ENCODE measurements at places on chromosomes 2 and 18.

GRCh38 chr2:37472959-37473358, 128.5 kb downstream of the QPCT start:
- no peak for DNase-seq

DNA sequence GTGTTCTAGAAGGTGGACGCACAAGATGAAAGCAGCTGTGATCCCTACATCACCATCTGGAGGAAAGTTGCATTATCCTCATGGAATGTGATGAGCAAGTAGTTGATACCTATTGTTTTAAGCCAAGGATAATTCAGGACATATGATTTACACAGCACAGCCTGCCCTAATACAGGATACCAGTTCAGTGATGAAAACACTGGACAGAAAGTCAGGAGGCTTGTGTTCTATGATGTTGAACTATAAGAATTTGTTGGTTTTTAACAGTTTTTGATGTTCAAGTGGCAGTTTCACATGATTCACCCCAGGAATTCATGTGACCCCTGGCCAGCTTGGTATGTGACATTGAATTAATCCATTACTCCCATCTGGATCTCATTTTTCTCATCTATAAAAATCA, 6.2 kb upstream of the CHST10 start:
- no peak for DNase-seq

- no peak for DNase-seq
These were observed 55.0 kb downstream of the ARHGAP25 start for GRCh38 chr2:68789603-68790002.

DNA sequence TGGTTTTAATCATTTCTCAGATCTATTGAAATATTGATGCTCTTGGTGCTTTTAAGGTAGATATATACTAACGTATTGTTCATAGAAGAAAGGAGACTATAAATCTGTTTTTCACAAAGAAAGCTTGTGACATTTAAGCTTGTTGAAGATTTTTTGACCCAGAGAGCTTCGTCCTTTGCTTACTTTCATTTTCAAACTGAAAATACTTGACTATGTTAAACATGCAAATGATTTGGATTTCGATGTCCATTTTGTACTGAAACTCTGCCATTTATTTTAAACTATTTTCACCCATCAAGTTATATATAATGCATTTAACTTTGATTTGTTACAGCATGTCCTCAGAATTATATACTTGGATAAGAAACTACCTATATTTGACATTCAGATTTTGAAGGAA, 85.2 kb downstream of the SLC4A10 start:
- no peak for DNase-seq

DNA sequence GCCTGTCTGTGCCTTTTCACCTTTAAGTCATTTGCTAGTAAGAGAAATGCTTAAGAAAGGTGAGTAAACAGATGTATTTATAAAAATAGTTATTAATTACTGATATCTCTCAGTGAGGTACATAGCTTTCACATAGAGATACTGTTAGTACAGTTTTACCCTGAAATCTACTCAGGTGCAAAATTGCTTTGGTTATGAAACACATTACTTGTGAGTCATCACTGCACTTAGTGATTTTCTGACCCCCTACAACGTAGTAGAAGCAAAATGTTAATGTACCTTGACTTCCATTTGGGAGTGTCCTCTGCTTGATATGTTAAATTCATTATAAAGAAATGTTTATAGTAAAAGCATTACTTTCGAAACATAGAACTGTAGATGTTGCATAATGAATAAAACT, 6.5 kb downstream of the GLS start:
- DNase-seq = no peak

- no peak for DNase-seq
These were observed 3.9 kb downstream of the DNAJB2 start for GRCh38 chr2:219282943-219283581.

DNA sequence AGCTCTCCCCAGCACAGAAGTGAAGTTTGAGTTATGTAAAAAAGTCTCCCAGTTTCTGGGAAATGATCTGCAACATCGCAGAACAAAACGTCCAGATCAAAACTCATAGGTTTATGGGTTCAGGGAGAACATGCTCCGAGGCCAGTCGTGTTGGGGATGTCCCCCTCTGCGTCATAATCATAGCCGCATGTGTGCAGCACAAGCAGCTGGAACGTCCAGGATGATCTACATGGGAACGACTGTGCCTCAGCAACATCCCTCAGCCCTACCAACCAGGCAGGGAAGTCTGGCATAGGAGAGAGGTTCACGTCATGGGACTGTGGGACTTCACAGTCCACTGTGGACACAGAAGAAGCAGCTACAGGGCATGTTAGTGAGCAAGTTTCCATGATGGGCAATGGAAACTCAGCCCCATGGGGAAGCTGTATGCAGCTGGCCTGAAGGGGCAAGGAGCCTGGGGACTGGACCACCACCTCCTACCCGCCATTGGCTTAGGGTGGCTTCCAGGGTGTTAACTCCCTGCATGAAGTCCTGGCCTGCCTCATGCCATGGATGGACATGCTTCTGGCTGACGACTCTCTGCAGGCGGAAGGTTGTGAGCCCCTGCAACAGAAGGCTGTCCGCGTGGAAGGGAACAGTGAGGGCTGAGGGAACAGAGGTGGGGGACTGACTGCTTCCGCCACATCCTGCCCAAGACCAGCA, 96.9 kb downstream of the COPS8 start:
- DNase-seq = no peak

GRCh38 chr2:197847651-197848401, 43.4 kb downstream of the PLCL1 start:
- no peak for DNase-seq

- no peak for DNase-seq
These were observed 24.5 kb downstream of the DARS1 start for GRCh38 chr2:135960656-135961551.

DNA sequence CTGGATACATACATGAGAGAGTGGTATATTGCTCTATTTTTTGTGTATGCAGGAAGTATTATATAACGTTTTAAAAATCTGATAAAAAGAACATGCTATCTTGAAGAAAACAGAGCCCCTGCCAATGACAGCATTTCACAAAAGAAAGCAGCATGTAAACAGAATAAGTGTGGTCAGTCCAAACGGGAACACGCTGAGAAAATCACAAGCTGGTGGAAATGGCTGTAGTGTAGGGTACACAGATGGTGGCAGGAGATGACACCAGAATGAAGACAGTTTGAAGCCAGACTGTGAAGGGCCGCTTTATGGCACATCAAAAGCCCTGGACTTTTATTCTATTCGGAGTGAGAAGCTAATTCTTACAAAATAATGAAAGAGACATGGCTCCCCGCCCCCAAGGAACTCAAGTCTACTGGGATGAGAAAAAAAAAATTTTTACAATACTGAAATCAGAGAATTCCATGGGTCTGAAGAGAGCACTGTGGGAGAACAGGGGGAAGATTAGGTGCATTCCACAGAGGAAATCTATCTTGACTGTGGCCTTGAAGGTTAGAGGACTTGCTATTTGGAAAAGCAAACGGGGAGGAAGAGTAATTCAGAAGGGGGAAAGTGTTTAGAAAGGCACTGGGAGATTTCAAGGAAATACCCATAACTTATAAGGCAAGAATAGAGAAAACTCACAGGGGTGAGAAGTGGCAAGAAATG, 217.7 kb upstream of the SMAD7 start:
- no peak for DNase-seq

DNA sequence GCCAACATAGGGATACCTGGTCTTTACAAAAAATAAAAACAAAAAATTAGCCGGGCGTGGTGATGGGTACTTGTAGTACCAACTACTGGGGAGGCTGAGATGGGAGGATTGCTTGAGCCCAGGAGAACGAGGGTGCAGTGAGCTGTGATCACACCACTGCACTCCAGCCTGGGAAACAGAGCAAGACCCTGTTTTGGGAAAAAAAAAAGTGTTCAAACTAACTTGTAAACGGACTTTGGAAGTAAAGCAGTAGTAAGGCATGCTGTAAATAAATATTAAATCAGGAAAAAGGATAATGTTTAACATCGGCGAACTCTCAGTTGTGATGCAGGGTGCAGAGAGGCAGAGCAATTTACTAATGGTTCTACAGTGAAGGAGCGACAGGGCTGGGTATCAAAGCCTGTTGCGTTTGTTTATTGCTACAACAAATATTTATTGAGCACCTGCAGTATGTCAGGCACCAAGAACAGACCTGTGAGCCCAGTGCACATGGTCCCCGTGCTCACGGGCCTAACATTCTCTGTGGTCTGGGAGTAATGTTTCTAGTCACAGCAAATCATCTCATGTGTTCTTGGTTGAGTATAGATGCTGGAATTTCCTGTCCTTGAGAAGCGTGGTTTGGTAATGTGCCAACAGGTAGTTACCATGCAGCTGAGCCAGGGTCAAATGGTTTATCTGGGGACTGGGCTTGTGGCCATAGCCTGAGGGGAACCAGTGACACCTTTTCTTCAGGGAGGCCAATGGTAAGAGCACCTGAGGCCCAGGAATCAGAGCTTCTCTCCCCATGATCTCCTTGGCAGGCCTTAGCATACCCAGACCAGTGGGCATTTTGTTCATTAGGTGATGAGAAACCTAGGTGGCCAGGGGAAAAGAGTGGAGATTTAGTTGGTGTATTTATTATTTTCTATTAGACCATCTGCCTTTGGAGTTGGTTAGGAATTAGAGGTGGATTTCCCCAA, 27.9 kb upstream of the GREB1 start:
- no peak for DNase-seq

DNA sequence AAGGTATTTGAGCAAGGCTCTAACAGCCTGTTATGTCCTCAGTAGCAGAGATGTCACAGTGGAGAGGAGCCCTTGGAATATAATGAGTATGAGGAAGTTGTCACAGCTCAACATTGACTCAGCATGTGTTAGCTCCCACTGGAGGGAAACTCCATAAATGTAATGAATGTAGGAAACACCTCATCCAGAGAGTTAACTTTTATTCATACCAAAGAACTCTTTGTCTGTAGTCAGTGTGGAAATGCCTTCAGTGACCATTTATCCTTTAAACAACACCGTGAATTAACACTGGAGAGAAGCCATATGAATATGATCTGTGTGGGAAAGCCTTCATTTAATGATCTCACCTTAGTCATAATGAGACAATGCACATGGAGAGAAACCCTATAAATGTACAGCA, 59.7 kb downstream of the CYP1B1 start:
- no peak for DNase-seq

DNA sequence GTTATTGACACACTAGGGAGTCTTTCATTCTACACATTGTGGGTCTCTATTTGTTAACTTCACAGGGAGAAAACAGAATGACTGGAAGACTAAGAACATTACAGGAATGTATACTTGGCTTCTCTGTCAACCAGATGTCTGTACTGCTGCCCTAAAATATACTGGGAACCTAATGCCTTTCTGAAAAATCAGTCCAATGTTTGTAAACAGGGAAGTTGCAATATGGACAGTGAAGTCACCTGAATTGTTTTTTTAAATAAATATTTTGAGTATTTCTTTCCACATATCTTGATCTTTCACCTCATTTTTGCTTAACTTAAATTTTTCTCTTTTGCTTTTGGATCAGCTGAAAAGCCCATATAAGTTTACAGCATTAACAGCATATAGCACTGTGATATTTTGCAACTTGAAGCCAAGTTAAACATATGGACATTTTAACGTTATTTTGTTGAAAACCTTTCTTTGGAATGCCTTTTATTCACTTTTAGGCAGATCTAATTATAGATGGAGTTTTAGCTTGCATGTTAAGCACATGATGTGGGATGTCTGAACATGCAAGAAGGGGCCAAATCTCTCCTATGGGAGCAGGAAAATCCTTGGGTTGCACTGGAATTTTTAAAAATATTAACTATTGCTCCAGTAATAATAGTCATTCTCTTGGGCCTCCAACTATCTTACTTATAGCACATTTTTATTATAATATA, 137.7 kb upstream of the TWIST2 start:
- no peak for DNase-seq

- DNase-seq = no peak
These were observed 12.0 kb upstream of the RAB31 start for GRCh38 chr18:9696112-9696511.

- DNase-seq = no peak
These were observed 4.8 kb downstream of the ONECUT2 start for GRCh38 chr18:57439985-57440330.

GRCh38 chr2:104919127-104919526, 65.2 kb downstream of the POU3F3 start:
- no peak for DNase-seq

DNA sequence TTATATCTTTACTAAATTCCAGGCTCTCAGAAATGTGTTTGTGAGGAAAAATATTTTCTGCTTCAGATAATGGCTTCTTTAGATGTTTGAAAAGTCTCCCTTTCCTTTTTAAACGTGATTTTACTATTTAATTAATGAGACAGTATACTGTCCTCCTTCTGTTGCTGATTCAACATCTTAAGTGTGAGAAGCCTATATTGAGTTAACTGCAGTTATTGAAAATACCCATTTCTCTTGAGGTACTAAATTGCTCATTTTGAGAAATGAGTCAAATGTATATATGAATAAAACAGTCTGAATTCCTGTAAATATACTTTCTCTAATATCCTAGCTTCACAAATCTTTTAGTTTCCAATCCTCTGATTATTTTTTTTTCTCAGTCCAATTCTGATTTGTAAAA, 470.2 kb downstream of the PTPRM start:
- DNase-seq = no peak

- no peak for DNase-seq
These were observed 786 bp downstream of the TET3 start for GRCh38 chr2:73985308-73986084.

GRCh38 chr2:200411831-200412230, 98.0 kb downstream of the KCTD18 start:
- DNase-seq = no peak

GRCh38 chr2:65489269-65489668, 56.9 kb upstream of the SPRED2 start:
- no peak for DNase-seq

DNA sequence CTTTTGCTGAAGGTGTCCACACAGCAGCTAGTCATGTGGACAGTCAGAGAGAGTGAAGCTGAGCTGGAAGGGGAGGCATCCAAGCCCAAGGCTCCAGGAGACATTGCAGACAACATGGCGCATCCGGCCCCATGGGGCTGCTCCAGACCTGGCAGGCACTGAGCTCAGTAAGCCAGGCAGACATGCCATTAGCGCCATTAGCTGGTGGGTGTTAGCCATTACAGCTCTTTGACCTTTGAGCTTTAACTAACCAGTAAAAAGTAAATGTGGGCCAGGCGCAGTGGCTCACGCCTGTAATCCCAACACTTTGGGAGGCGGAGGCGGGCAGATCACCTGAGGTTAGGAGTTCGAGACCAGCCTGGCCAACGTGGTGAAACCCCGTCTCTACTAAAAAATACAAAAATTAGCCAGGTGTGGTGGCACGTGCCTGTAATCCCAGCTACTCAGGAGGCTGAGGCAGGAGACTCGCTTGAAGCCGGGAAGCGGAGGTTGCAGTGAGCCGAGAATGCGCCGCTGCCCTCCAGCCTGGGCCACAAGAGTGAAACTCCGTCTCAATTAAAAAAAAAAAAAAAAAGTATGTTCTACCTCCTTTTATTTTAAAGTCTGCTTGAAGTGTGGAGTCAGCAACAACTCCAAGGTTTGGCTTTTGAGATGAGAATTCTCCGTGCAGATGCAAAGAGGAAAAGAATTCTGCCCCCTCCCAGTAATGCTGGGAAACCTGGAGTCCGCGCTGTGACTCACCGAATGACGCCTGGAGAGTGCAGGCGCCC, 69.4 kb downstream of the TWSG1 start:
- no peak for DNase-seq
